ENCODE measurements at places on chromosomes 7 and 10. TPM values are rescaled to one million over a fixed set of nuclear protein-coding genes. Genes with fewer than 3 reads are reported as not detected.

The IDI2 gene
- not detected for total RNA-seq

The TRDMT1 gene
- 1.2 TPM for total RNA-seq

The MYL7 gene
- total RNA-seq = not detected

The EIF5AL1 gene
- 0.48 TPM for total RNA-seq

The CPXM2 gene
- total RNA-seq = 0.48 TPM

The SFTPA1 gene
- total RNA-seq = not detected

The CFTR gene
- total RNA-seq = 2.4 TPM

The TMEM270 gene
- not detected for total RNA-seq

The GPER1 gene
- 0.21 TPM for total RNA-seq
